Heart right ventricle (tissue), 16 donors: ENCODE measurements at places on chromosomes 1 and 21. TPM values are rescaled to one million over a fixed set of nuclear protein-coding genes. Genes with fewer than 3 reads are reported as not detected.

Gene ANGPTL3
- not detected for total RNA-seq

Gene NES
- total RNA-seq: 220 TPM

DNA sequence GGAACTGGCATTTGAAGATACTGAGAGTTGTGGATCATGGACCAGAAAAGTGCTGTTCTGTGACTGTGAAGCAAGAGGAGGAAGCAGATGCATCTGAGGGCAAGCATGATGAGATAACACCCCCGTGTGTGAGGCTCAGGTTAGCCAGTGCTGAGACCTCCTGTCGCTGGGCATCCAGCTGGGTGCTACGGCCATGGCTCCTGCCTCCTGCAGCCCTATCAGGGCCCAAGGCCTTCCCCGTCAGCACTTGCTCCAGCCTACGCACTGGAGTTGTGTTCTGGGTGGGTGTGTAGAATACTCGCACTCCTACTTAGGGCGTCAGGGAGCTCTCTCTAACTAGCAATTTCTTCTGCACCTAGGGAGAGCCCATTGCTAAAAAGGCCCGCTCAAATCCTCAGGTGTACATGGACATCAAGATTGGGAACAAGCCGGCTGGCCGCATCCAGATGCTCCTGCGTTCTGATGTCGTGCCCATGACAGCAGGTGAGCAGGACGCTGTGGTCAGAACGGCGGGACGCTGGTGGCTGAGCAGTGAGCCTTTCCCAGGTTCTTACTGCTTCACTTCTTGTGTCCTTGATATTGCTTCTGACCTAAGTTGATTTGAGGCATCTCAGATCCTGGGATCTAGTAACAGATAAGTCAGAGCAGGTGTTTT is 6.5 kb downstream of the PPIE start:
- H3K36me3 ChIP-seq: peaks cover 100% of the 10 kb centered on the region
- no peak for DNase-seq
- H3K27ac ChIP-seq: no peak overlapping the region
- H3K4me1 ChIP-seq: no peaks in the 10 kb centered on the region
- no peaks in the 10 kb centered on the region for H3K27me3 ChIP-seq

Gene LHX8
- not detected for total RNA-seq

DNA sequence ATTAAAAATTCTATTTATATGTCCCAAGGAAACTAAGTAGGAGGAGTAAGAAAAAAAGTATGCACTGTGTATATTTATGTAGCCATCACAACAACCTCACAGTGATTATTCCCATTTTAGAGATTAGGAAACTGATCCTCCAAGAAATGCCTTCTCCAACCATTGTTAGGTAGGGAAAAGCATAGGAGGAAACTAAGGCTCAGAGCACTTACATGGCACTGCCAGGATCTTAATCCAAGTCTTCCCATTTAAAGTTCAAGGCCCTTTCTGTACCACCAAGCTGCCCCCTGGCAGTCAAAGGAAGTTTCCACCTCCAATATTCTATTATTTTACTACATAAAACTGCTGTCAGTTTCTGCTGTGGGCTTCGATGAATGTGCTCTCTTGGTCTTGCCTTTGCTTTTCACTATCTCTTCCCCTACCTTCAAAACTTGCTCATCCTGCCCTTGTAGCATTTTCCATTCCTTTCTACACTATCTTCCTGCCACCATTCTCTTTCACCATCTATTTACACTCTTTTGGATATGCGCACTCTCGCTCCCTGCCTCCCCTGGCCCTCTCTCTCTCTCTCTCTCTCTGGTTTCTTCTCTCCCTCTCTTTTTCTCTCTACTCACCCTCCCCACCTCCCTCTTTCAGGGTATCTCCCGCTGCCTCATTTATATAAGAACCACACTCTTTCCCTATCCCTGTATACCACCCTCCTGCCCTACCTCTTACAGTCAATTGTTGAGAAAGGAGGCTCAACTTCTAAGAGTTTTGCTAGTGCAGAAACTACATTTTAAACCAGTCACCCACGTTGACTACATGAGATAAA is 34.0 kb downstream of the PUM1 start:
- H3K27me3 ChIP-seq: no peaks in the 10 kb centered on the region
- no peak overlapping the region for H3K4me3 ChIP-seq
- no peak for DNase-seq
- H3K27ac ChIP-seq: no peak overlapping the region

- no peak overlapping the region for H3K4me3 ChIP-seq
- peaks cover 32% of the 10 kb centered on the region for H3K36me3 ChIP-seq
- no peak overlapping the region for H3K27ac ChIP-seq
- H3K27me3 ChIP-seq: no peaks in the 10 kb centered on the region
- no peak for DNase-seq
- H3K4me1 ChIP-seq: peaks cover 4% of the 10 kb centered on the region
Observed at GRCh38 chr1:182791281-182792179, 2.0 kb downstream of the NPL start.

DNA sequence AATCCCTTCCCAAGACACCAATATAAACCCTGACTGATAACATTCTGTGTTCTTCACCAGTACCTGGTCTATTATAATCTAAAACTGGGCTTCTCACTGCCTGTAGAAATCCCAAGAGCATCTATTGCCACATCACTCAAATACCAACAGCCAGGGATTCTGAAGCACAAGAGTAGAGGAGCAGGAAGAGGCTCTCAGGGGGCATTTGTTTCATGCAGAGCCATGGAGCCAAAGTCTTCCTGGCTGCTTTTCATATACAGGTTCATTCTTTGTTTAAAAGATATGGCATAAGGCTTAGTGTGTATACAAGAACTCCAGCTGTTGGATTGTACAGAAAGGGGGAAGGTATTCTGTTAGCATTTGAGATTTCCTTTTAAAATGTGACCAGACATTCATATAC is 38.2 kb upstream of the USH2A start:
- no peaks in the 10 kb centered on the region for H3K27me3 ChIP-seq
- H3K27ac ChIP-seq: no peak overlapping the region
- no peak overlapping the region for H3K4me3 ChIP-seq

DNA sequence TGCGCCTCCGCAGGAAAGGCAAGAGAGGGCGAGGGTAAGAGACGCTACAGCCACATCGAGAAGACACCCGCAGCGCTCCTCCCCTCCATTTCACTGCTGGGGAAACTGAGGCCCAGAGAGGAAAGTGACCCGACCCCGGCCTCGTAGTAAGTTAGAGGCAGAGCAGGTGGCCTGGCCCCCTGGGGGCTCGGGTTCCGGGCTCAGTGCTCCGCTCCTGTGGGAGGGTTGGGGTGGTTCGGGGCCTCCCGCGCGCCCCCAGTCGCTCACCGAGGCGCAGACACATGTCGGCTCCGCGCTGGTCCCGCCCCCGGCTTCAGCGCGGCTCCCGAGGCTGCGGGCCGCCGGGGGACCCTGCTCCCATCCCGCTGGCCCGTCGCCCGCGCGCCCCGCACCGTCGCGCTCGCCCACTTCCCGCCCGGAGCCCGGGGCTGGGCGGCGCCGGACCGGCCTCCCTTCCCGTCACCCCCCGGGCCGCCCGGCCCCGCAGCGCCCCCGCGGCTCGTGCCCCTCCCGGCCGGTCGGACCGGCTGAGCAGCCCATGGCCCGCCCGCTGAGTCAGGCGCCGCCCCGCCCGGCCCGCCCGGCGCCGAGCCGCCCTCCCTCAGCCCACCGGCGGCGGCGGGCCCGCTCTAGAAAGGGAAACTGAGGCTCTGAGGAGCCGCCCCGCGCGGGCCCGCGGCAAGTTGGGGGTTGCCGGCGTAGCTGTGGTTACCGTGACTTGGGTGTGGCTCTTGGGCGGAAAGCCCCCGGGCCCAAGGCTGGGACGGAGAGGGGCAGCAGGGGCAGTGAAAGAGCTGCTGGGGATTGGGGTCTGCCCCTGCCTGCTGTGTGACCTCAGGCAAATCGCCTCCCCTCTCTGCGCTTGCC is at the start of gene TMEM54:
Gene TMEM54, minus strand, starts transcription at position 434 of the 867 bp plus-strand sequence. Its CDS starts 151 bp downstream, at position 283.
- H3K36me3 ChIP-seq: no peaks in the 10 kb centered on the region
- H3K27ac ChIP-seq: no peak within 1 kb of the TSS
- peaks cover 8% of the 10 kb centered on the region for H3K4me1 ChIP-seq

Gene ACKR1
- 5.7 TPM for total RNA-seq

- no peaks in the 10 kb centered on the region for H3K36me3 ChIP-seq
- peak; percentile 90 for DNase-seq
- peaks cover 36% of the 10 kb centered on the region for H3K4me1 ChIP-seq
- H3K4me3 ChIP-seq: peak within 1 kb of the TSS; percentile 44
- no peaks in the 10 kb centered on the region for H3K27me3 ChIP-seq
- peak within 1 kb of the TSS; percentile 93 for H3K27ac ChIP-seq
Observed at GRCh38 chr1:54547601-54548388, at the start of gene ACOT11. Gene ACOT11 (plus strand): TSS chr1:54548228. CDS start chr1:54548310, 82 bp downstream.

- no peak for DNase-seq
- H3K4me3 ChIP-seq: no peak overlapping the region
- H3K36me3 ChIP-seq: no peaks in the 10 kb centered on the region
- peaks cover 5% of the 10 kb centered on the region for H3K4me1 ChIP-seq
- H3K27me3 ChIP-seq: no peaks in the 10 kb centered on the region
Observed at GRCh38 chr1:15858672-15859372, 11.3 kb downstream of the SPEN start.

- H3K4me3 ChIP-seq: no peak overlapping the region
- peaks cover 11% of the 10 kb centered on the region for H3K4me1 ChIP-seq
- no peak for DNase-seq
- no peaks in the 10 kb centered on the region for H3K36me3 ChIP-seq
- no peaks in the 10 kb centered on the region for H3K27me3 ChIP-seq
Observed at GRCh38 chr1:47841356-47841755, 155.8 kb downstream of the TRABD2B start.
